ENCODE measurements at places on chromosomes 4 and X.

DNA sequence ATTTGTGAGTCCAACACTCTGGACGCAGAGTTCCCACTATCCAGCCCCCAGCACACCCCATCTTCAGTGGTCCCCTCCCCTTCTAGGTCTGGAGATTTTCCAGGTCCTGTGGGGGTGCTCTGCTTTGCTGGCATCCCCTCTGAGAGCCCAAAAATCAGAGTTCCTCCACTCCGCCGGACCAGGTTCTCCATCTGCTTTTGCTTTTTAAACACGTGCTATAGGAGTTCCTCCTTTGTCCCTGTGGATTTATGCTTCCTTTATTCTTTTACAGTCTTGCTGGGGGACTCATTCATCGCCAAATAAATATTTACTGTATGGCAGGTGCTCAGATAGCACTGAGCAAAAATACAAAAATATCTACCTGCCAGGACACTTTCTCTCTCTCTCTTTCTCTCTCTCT, 324.7 kb downstream of the STK32B start:
- no peak for DNase-seq

GRCh38 chr4:88646528-88647280, 50.9 kb downstream of the NAP1L5 start:
- DNase-seq = no peak

DNA sequence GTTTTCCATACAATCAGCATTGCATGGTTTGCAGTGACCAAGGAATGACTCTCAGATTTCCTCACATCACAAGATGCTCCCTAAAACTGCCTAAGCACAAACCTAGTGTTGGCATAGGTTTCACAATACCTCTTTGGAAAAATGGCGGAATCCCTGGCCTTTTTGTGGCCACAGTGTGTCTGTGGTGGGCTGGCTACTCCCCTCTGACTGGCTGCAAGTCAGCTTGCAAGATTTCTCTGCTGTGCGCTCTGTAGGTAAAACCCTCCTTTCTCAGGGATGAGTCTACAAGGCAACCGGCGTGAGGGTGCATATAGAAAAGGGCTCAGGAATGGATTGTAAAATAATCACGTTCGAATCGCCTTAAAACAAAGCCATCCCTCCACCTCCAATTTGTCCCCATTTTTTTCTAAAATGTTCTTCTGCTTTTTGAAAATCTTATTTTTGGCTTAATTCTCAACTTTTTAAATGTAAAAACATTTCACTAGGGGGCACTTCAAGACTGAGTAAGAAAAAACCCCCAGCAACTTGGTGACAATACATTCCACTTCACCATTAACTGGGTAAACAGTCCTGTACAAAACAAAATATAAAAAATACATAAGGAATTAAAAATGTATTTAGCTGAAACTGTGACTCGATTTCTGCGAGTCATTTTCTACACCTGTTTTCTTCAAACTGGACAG, 235.6 kb downstream of the STIM2 start:
- no peak for DNase-seq

DNA sequence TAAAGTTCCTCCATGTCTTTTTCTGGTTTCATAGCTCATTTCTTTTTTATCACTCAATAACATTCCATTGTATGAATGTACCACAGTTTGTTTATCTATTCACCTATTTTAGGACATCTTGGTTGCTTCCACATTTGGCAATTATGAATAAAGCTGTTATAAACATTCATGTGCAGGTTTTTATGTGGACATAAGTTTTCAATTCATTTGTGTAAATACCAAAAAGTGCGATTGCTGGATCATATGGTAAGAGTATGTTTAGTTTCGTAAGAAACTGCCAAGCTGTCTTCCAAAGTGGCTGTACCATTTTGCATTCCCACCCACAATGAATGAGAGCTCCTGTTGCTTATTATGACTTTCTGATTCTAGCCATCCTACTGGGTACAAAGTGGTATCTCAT, 36.3 kb upstream of the ZFX start:
- no peak for DNase-seq

GRCh38 chr4:187307131-187307530, 583.5 kb upstream of the FAT1 start:
- DNase-seq = no peak

DNA sequence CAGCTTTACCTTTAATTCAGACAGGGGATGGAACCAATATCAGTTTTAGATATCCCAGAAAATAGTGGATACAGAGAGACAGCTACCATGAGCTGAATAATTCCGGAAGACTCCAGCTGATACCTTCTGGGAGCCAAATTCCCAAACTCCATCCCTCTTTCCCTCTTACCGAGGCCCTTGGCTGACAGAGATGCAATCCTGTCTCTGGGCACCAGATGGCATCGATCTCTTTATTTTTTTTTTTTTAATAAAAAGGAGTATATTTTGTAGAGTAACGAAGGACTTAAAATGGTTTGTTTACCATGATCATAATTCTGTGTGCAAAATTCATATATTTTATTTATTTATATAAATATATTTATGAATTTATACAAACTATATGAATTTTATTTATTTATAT, 31.0 kb downstream of the RAB40A start:
- DNase-seq = no peak

- DNase-seq = no peak
Measured at GRCh38 chr4:58286335-58286734, 1176.2 kb upstream of the IGFBP7 start.

GRCh38 chrX:3191201-3191600, 149.9 kb downstream of the ARSF start:
- no peak for DNase-seq

GRCh38 chr4:26136615-26137014, 184.2 kb upstream of the RBPJ start:
- no peak for DNase-seq

DNA sequence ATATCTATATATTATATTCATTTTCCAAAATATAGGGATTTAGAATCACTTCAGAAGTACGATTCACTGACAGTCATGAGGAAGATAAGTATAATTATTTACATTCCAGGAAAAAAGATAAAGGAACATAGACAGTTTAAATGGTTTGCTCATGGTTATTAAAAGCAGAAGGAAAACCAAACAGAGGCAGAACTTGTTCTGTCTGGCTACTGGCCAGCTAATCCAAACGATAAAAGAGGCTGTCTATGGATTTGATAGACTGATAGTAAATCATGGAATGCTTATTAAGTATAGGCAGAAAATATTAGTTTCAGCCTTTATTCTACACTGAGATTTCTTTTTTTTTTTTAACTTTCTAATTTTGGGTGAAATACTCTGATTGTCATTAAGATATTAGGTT, 50.2 kb downstream of the RPGR start:
- DNase-seq = no peak

- no peak for DNase-seq
Measured at GRCh38 chrX:123087326-123087725, 96.8 kb upstream of the GRIA3 start.

DNA sequence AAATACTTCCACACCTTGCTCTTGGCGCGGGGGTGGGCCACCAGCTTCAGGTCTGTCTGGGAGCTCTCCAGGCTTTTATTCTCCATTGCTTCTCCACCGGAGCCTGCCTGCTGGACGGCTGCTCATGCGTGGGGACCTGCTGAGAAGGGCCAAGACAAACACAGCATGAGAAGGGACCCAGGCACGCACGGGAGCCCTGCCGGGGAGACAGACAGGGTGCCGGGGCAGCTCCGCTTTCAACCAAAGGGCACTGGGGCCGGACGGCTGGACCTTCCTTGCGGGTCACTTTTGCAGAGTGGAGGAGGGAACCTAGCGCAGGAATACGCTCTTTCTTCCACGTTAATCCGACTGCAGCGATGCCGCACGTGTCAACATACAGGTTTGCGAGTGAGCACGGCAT, 10.1 kb downstream of the DHRSX start:
- DNase-seq = no peak

All from stimulated activated CD8-positive, alpha-beta memory T cell treated with anti-CD3 and anti-CD28 coated beads, Interleukin-12 subunit alpha, Interleukin-12 subunit beta, amount 100 ng/mL, for 4 hours (primary cell).